ENCODE measurements at places on chromosomes 3 and 15. TPM values are rescaled to one million over a fixed set of nuclear protein-coding genes. Genes with fewer than 3 reads are reported as not detected.
A peak's percentile ranks its signal among the peaks of the same experiment; 100 is the strongest.

The POLQ gene
- total RNA-seq: 6.4 TPM

The C3orf20 gene
- not detected for total RNA-seq

The HTR3E gene
- total RNA-seq: not detected

The KY gene
- total RNA-seq: 0.55 TPM

The RRP9 gene
- total RNA-seq: 11.0 TPM

The UMPS gene
- total RNA-seq: 28.8 TPM

The RTP3 gene
- not detected for total RNA-seq

DNA sequence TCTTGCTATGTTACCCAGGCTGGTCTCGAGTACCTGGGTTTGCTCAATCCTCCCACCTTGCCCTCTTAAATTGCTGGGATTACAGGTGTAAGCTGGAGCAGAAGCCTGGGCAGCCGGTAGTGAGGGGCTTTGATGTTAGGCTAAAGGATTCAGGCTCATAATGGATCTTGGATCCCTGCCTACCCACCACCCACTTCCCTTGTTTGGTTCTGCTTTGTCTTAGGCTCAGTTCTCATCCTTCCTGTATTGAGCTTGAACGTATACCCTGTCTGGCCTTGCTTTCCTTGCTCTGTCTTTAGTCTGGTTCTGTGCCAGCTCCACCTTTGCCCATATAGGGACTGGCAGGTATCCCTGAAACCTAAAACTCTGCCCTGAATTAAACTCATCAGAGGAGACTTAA, 1.7 kb downstream of the PPCDC start:
- no peak for DNase-seq

DNA sequence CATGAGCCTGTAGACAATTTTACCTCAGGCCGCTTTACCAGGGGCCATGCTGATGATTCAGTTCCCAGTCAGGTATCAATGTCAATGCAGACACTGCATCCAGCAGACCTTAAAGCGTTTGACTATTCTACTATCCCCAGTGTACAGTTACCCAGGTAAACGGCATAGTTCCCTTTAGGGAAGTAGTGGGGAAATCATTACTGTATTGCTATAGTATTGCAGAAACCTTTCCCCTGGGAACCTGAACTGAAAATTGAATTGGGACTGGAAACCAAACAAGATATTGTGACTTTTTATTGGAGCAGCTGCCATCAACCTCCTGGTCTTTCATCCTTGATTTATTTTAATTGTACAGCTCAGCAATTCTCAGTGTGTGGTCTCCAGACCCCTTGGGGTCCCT, 6.6 kb upstream of the INAFM2 start:
- no peak for DNase-seq

- no peak for DNase-seq
These were observed 313.4 kb upstream of the DNAJC19 start for GRCh38 chr3:181302960-181303359.

GRCh38 chr15:42191610-42192346, 16.3 kb downstream of the VPS39 start:
- DNase-seq: no peak

DNA sequence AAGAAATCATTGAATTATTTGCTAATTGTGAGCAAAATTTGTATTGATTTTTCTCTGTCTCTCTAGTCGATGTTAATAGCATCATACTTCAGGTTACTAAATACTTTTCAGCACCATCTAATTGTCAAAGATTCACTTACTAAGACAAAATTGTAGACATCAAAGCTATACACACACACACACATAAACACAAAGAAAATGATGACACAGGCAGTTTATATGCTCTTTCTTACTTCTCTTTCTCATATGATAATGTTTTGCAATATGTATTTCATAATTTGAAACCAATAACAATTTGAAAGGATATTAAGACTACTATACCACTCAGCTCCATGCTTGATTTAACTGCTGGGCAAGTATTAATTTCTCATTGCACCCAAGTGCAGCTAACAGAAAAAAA, 406.2 kb downstream of the ROBO2 start:
- DNase-seq: no peak

DNA sequence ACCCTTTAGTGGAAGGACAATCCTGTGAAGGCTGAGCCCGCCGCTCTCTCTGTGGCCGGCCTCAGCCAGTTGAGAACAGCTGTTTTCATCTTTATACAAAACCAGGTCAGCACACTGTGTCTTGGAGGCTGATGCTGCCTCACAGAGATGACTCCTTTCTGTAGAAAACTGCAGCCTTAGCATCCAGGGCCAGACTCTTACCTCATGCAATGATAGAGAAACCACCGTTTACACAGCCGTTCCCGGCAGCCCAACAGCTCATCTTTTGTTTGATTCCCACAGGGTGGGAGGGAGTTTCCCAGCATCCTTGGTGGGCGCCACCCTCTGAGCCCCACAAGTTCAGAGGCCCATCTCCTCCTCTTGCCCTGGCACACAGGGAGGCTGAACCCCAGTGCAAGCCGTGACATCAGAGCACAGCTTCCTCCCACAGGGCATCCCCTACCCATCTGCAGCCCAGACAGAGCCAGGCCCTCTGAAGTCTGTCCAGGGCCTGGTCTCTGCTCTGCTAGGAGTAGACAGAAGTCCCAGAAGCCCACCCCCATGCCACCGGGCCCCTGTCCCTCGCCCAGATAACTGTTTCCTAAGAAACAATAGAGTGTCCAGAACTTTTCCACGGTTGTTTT, 105.0 kb downstream of the LRRK1 start:
- peak; percentile 23 for DNase-seq

GRCh38 chr3:146464783-146465182, 4.6 kb downstream of the PLSCR2 start:
- DNase-seq: no peak

GRCh38 chr3:14849638-14850230, 31.0 kb downstream of the FGD5 start:
- DNase-seq: no peak

DNA sequence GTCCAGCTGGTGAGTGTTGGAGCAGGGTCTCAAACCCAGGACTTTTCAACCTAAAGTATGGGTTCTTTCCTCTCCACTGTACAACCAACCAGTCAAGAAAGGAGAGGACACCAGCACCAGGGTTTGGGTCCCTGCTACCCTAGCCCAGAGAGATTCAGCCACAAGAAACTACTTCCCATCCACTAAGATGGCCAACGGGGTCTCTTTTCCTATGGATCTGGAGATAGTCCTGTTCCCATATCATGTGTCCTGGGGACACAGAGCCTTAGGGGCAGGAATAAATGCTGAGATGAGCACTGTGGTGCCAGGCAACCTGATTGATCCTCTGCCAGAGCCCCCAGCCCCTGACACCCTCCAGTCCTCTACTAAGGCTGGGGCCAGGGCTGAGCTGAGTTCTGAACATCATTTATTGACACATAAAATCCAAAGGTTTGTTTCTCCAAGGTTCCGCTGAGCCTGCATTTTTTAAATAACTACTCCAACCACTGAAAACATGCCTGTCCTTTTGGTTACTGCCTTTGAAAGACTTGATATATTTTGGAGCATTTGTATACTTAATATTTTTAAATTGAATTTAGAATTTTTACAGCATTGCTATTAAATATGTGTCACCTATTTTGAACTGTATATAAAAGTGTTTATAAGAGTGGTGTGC, 26.0 kb downstream of the MRPL46 start:
- DNase-seq: no peak

DNA sequence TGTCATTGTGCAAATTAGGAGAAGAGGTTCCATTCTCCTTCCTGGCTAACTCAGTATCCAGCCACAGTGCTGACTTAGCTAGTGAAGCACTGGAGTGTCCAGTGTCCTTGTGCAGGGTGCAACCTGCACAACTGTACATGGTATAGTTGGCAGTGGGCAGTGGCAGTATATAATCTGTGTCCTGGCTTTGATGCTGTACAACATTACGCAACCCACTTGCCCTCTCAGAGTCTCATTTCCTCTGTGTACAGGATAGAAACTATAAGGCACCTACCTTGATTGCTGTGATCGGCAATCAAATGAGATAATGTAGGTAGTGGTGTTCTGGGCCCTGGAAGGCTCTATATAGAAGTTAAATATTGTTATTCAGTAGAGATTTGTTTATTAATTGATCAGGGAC, 333.6 kb downstream of the CLSTN2 start:
- DNase-seq: no peak

- DNase-seq: peak; percentile 82
These were observed 108.8 kb downstream of the XXYLT1 start for GRCh38 chr3:195162033-195162669.
